ENCODE measurements at places on chromosomes 5 and 9.

GRCh38 chr5:24633715-24634325, 11.0 kb downstream of the CDH10 start:
- DNase-seq, result no peak

DNA sequence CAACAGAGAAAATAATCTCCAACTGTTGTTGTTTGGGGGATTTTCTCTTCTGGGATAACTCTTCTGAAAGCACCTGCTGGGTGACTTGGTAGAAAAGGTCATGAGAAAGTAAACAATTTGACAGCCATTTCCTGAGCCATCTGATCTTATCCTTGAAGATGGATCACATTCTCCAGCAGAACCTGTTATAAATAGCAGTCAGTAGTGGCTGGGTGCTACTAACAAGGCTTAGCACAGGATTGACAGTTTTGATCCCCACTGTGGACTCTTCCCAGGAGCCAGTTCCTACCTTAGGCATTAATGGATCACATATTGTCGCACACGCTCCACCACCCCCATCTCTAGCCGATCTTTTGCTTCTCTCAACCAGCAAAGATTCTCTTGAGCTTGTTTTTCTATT, 220.2 kb downstream of the PLK2 start:
- DNase-seq, result no peak

DNA sequence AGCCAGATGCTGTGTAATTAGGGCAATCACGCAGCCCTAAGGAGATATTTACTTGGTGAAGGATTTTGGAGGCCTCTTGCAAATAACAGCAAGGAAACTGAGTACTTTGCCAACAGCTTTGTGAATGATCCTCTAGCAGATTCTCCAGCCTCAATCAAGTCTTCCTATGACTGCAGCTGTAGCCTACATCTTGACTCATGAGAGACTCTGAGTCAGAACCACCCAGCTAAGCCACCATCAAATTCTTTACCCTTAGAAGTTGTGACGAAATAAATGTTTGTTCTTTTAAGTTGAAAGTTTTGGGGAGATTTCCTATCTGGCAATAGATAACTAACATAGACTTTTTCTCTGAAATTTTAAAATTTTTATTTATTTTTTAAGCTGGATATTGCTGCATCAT, 237.6 kb upstream of the CCNH start:
- no peak for DNase-seq

DNA sequence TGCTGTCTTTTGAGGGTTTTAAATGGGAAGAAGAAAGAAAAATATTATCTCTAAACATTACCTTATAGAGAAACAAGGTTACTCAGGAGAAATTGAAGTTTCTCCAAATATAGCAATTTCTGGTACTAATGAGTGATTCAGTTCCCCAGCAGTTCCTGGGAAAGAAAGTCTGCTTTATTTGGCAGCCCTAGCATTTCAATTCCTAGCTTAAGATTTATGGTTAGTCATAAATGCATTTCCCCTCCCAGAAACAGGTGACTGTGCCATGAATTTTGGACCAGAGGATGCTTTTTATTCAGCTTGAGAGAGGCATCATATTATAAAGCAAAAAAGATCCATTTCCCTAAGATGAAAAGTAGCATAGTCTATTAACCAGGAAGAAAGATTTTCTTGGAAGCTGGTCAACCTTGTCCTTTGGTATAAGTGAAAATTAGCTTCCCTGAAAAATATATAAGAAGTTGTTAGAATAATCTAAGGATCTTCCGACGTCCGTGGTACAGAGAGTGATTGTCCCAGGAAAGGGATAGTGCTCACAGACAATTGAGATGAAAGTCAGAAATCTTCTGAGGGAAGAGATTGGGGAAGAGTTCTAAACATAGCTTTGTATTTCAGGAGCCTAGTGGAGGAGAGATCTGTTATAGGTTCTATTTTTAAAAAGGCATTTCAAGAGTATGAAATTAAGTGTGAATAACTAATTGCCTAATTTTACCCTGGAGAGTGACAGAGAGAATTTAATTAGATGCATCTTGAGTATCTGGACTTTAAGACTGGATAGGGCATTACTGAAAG, 164.9 kb downstream of the ESM1 start:
- no peak for DNase-seq

DNA sequence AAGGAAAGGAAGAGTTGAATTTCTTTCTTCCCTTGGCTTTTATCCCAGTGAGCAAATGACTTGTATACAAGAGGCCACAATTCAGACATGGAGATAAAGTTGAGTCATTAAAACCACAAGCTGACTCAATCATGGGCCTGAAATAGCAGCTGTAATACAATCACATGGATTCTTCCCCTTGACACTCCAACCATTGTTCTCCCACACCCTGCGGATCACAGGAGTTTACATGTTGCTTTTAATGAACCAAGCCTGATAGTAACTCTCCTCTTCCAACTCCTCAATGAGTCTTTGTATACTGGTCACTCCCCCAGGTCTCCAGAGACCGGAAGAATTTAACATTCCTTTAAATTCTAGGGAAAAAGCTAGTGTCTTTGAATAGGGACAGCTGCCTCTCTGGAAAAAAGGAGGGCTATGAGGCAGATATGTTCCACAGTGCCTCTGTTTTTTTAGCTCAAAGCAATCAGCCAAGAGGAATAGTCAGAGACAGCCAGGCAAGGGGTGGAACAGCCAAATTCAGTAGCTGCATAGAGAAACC, 32.4 kb downstream of the PCDHGC5 start:
- DNase-seq, result no peak

DNA sequence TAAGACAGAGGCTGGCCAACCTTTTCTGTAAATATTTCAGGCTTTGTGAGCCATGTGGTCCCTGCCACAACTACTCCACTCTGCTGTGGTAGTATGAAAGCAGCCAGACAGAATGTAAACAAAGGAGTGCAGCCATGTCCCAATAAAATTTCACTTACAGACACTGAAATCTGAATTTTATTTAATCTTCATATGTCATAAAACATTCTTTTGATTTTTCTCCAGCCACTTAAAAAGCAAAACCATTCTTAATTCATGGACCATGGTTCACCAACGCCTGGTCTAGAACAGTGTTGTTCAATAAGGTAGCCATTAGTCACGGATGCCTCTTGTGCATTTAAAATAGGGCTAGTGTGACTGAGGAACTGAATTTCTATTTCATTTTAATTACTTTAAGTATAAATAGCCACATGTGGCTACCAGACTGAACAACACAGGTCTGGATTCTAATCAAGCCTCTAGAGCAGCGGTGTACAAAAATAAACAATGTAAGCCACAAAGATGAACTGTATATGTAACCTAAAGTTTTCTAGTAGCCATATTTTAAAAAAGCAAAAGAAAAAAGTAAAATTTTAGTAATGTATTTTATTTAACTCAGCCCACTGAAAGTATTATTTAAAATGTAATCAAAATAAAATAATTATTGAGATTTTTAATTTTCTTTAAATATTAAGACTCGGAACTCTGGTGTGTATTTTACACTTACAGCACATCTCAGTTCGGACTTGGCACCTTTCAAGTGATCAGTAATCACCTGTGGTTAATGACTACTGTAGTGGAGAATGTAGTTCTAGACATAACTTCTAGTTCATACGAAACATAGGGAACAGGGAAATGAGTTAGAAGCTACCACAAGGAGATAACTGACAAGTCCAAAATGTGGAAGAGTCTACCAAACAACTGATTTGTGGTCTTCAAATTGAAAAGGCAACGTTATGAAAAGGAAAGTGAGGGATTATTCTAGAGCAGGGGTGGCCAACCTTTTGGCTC, 14.3 kb downstream of the GEMIN5 start:
- no peak for DNase-seq

GRCh38 chr9:77562019-77562748, 85.9 kb downstream of the GNA14 start:
- DNase-seq, result no peak

DNA sequence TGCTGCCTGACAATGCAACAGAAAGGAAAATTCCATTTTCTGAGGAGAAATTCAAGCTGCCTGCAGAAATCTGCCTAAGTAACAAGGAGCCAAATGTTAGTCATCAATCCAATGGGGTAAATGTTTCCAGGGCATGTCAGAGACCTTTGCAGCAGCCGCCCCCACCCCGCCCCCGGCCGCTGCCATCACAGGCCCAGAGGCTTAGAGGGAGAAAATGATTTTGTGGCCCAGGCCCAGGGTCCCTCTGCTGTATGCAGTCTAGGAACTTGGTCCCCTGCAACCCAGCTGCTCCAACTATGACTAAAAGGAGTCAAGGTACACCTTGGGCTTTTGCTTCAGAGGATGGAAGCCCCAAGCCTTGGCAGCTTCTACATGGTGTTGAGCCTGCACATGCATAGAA, 45.0 kb downstream of the VLDLR start:
- no peak for DNase-seq

DNA sequence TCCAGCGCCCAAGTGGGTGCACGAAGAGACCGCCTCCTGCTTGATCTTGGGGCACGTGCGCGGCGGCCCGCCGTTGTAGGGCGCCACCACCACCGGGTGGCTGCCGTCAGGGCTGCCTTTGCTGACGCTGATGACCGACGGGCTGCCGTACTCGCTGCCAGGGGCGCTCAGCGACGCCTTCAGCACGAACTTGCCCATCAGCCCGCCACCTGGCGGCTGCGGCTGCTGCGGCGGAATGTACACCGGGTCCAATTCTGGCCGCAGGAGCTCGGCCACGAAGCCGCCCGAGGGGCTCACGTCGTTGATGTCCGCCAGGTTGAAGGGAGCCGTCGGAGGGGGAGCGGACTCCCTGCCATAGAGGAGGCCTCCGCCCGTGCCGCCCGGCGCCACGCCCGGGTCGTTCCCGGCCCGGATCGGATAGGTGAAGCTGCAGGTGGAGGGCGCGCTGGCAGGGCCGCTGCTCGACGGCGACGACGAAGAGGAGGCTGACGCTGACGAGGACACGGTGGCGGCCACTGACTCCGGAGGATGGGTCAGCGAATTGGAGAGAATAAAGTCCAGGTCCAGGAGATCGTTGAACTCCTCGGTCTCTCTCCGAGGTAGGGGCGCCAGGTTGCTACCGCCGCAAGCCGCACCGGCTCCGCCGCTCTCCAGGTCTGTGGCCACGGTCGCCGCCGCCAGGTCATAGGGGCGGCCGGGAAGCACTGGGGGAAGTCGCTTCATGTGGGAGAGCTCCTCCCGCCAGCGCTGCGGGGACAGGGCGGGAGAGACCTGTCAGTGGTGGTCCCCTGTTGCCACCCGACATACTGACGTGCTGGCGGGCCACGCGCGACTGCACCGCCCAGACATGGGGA, 1.8 kb downstream of the KLF4 start:
- DNase-seq, result no peak

GRCh38 chr5:138722544-138723177, 30.6 kb upstream of the CTNNA1 start:
- DNase-seq, result no peak

DNA sequence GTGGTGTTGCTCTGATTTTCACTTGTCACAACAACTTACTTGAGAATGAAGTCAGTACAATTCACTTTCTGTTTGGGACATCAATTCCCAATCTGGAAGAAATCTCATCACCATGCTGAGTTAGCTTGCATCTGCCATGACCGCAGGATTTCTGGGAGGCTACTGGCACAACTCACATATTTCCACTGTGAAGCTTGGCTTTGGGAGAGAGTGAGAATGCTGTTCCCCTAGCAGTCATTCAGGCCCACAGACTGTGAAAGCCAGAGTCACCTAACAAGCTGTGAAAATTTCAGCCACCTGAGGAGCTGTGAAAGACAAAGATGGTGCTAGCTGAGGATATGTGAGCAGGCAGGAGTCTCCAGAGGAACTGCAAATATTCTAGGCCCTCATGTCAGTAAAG, 365.2 kb upstream of the TUSC1 start:
- DNase-seq, result no peak

- no peak for DNase-seq
Measured at GRCh38 chr5:173763410-173763809, 124.7 kb upstream of the CPEB4 start.

- DNase-seq, result no peak
Measured at GRCh38 chr9:136380381-136380780, 6.9 kb upstream of the CARD9 start.

All from T-helper 17 cell (primary cell).